ENCODE measurements at places on chromosomes 7 and 10.
A peak's percentile ranks its signal among the peaks of the same experiment; 100 is the strongest.

- DNase-seq, result no peak
These were observed 11.6 kb upstream of the PPIF start for GRCh38 chr10:79335470-79336235.

DNA sequence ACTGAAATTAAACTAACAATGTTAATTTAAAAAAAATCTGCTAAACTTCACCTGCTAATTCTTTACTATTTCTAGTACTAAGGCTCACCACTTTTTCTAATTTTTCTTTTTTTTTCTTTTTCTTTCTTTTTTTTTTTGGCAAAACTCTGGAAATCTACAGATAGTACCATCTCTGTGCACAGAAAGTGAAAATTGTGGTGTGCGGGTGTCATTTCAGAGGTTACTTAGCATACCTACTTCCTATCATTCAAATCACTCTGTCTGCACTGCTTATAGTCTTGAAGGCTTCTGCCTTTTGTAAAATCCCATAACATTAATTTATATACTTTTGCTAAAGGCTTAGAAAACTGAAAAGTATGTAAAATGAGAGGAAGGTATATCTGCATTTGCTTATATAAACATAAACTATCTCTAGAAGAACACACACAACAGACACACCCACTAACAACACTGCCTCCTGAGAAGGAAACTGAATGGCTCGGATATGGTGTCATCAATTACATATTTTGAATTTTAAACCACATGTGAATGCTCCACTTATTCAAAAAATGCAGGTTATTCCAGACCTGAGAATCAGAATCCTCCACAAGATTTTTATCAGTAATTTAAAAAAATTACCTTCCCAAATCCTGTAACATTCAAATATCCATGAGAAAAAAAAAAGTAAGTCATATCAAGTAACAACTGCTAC lies 229.5 kb downstream of the PARD3 start:
- no peak for DNase-seq

DNA sequence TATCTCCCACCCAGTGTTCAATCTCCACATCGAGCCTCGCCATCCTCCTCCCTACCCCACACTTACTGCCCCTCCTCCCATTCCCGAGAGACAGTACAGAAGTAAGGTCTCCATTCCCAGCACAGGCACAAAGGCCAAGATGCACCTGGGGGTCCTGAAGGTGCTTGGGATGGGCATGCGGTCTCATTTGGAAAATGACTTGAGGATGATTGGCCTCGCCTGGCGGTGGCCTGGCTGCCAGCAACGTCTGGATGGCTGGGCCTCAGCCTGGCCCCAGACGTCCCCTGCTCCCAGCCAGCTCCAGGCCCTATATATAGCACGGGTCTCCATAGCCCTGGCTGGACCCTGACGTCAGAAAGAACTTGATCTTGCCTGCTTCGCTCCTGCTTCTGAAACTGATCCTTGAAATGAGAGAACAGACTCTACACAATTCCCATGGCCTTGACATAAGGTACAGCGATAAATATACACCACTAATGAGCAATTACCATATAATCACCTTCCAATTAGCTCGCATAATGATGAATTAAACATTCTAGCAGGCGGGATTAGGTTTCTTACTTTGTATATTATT lies 11.8 kb downstream of the EMX2 start:
- no peak for DNase-seq

DNA sequence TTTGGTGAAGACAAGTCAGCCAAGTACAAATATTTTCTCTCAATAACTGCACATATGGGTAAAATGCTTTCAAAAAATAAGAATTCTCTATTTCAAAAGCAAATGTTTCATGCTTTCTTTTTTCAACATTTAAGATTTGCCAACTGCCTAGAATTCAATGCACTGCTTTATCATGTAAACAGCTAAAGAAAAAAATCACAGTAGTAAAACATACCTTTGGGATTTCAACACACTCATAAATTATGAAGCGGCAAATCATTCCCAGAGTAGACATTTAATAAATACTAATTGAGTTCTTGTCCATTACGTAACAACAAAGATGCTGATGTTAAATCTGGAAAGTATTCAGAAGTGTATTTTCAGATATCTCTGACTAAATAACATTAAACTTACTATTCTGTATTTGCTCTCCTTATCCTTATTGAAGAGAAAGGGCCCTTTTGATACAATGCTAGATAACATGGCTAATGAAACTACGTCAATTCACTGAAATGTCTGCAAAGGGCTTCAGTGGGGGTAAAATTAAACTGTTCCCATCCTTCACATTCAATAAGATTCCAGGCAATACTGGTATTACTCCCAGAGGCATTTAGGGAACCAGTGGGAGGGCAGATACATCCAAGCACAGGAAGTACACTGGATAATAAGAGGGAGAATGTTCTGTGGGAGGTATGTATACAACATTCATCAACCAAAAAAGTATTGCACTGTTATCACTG lies 13.9 kb downstream of the NAPEPLD start:
- no peak for DNase-seq

- no peak for DNase-seq
These were observed 127.5 kb downstream of the PARD3 start for GRCh38 chr10:34687434-34688210.

- no peak for DNase-seq
These were observed 77.4 kb upstream of the ANLN start for GRCh38 chr7:36312064-36312914.

DNA sequence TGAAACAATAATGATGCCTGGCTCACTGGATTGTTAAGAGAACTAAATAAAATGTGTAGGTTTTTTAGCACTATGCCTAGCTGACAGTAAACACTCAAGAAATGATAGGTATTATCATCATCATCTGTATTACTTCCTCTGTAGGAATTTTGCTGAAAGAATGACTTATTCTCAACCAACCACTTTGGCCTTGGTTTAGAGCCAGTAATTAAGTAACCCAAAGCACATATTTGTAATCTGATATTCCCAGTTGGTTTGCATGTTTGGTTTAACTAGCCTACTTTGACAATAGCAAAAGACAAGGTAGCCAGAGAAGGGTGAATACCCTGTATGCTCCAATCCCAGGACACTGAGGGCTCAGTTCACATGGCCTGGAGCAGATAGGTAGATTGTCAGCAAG lies 34.4 kb downstream of the BCAP29 start:
- no peak for DNase-seq

- DNase-seq, result no peak
These were observed 113.2 kb upstream of the ADO start for GRCh38 chr10:62691336-62691735.

DNA sequence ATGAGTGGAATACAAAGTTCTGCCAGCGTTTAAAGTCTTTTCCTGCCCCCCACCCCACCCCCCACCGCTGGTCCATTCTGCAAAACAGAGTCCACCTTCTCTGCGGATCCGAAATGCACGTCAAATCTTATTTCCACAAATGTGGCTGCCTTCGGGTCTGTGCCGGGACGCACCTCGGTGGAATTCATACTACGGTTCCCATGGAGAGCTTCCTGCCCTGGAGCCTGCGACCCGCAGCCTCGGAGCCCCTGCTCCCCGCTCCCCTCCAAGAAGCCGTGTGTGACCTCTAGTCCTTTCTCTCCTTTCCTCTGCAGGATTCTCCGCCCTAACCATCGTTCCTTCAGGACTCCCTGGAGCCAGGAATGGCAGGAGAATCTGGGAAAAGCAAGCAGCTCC lies 12.5 kb upstream of the CALML5 start:
- DNase-seq, result no peak

DNA sequence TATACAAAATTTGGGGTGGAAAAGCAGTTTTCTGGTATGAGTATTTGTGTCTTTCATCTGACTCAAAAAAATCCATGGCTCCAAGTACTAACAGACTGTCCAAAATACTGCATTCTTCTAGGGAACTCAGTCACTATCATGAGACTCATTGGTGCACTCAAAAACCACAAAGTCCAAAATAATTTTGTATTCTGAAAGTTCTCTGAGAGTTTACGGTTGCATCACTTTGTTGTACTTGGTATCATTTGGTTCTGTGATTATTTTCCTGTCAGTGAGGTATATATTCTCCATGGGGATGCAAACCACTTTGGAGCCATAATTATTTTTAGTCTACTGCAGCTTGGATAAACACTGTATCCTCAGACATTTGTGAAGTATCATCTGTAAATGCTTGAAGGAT lies 28.0 kb upstream of the CABCOCO1 start:
- no peak for DNase-seq

DNA sequence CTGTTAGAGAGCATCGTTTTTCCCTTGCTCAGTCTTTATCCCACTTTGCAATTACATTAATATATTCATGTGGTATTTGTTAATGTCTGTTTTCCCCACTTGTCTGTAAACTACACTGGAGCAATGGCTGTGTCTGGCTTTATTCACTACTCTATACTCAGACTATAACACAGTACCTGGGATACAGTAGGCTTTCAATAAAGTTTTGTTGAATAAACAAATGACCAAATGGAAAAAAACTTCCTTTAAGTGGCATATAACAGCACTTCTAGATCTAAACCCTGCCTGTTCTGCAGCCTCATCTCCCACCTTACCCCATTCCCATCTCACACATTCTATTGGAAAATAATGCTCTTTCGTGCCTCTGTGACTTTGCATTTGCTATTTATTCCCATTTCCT lies 57.3 kb upstream of the SPOCK2 start:
- DNase-seq, result no peak

GRCh38 chr7:118846977-118847376 lies 622.5 kb downstream of the ANKRD7 start:
- no peak for DNase-seq

GRCh38 chr10:104104926-104105325 lies 17.0 kb upstream of the SFR1 start:
- no peak for DNase-seq

DNA sequence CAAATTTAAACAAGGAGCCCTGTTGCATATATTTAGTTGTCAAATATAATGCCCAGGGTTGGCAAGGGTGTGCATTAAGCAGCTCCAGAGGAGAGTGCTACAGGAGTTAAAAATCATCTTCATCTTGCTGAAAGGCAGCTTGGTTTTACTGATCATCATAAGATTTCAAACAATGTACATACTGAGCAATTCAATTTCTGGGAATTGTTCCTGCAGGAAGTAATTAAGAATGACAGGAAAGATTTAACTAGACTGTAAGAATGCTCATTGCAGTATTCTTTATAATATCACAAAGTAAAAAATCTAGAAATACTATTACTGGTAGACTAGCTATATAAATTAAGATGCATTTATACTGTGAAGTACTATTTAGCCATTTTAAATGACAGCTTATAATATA lies 153.6 kb downstream of the DYNC1I1 start:
- DNase-seq, result no peak

- no peak for DNase-seq
These were observed 20.0 kb downstream of the LRRC4 start for GRCh38 chr7:128011131-128011661.

DNA sequence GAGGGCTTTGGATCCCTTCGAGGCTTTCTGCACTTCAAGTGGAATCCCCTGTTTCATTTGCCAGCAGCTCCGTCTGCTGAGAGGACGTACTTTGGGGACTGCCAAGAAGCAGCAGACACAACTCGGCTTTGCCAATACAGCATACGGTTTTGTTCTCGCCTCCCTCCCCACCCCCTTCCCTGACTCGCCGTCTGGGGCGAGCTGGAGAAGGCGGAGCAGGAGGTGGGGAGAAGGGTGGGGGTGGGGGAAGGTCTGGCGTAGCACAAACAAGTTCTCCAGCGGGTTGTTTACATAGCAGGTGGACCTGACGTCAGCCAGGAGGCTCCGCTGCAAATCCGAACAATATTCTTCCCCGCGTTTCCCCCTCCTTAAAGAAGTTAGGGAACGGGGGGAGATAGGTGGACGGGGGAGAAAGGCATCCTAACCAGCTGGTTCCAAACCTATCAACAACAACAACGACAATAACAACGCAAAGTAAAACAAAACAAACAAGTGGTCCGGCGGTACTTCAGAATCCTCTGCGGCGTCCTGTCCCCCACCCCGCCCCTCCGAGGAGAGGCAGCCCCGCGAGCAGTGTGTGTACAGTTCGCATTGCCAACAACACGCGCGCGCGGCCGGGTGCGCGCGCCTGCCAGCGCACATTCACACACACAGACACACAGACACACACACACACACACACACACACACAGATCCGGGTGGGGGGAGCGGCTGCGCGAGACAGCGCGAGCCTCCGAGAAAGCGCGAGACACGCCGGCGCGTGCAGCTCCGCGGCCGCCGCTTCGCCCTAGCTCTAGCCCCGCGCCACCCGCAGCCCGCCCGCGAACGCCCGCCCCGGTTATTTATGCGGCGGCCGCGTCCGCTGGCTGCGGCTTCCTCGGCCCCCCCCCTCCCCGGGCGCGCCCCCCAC lies 167.0 kb upstream of the PPP1R3A start:
- DNase-seq, result no peak

GRCh38 chr7:191105-191980 lies 1.0 kb upstream of the FAM20C start:
- no peak for DNase-seq

- no peak for DNase-seq
These were observed 1351.3 kb upstream of the SORCS1 start for GRCh38 chr10:108515821-108516220.

- no peak for DNase-seq
These were observed 148.2 kb downstream of the ETV1 start for GRCh38 chr7:13841284-13841683.

DNA sequence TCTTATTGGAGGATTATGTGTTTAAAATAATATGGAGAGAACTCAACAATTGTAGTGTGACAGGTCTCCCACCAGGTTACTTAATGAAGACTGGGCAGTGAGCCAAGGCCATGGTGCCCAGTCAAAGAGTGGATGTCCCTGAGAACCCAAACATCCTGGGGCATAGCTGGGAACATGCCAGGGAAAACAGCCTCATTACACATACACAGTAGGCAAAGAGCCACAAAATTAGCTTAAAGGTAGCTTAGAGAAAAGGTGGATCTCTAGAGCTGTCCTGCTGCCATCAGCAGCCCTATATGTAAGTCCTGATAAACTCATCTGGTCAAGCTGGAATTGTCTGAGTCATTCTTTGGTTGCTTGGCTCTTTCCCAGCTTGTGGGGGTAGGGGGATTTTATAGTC lies 287.8 kb downstream of the PHF14 start:
- no peak for DNase-seq

DNA sequence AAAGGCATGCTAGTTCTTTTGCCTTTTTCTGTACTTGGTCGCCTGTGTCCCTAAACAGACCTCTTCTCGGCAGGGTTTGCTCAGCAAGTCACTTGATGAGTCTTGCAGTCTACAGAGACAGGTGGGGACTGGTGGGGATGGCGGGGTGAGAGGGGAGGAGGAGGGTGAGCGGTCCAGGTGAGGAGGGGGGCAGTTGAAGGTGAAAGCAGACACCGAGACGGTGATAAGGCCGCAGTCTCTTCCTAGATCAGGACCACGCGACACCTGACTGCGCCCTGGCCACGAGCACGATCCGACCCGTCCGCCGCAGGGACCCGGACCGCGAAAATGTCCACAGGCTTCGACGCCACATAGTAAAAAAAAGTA lies 566 bp downstream of the ASNS start:
- DNase-seq, result peak; percentile 23
